DMS53 (cell line): ENCODE measurements at places on chromosomes 7 and 10.

DNA sequence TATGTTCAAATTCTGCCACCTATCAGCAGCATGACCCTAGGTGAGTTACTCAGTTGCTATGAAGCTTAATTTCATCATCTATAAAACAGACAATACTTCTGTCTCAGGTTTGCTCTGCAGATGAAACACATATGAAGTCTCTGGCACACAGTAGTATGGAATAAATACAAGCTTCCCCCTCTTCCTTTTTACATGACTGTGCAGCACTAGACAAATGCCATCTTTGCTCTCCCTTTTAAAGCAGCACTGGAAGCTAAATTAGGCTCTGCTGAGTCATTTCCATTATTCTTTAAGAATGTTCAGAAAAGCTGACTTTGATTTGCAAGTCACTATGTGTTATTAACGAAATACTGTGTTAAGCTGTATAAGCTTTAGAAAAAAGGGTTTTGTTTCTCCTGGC, 40.7 kb upstream of the ANAPC16 start:
- DNase-seq = no peak

- DNase-seq = peak; percentile 47
Observed at GRCh38 chr7:3200504-3200903, 100.5 kb upstream of the SDK1 start.

- DNase-seq = no peak
Observed at GRCh38 chr7:123729218-123729578, 19.6 kb downstream of the WASL start.

DNA sequence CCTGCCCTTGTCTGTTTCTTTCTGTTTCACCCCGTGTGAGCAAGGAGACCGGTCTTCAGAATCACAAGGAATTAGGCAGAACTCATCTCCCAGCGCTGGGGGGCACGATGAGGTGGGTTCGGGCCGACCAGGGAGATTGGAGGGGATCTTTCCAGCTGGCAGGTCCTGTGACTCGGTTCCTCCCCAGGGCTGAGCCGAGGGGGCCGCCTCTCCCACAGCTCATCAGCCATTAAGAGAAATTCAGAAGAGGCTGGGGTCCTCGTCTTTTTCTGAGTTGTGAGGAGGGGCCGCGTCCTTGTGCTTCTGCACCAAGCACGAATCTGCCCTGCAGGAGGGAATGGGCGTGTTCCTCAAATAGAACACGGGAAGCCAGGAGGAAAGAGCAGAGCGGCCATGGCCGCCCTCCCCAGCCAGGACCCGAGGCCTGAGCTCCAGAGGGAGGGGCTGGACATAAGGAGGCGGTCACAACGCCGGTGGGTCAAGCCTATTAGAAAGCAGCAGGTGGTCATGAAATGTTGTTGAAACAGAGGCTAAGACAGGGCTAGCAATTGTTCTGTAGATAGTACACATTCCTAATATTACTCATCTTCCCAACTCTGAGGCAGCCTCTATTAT, 125.3 kb downstream of the ADARB2 start:
- no peak for DNase-seq

DNA sequence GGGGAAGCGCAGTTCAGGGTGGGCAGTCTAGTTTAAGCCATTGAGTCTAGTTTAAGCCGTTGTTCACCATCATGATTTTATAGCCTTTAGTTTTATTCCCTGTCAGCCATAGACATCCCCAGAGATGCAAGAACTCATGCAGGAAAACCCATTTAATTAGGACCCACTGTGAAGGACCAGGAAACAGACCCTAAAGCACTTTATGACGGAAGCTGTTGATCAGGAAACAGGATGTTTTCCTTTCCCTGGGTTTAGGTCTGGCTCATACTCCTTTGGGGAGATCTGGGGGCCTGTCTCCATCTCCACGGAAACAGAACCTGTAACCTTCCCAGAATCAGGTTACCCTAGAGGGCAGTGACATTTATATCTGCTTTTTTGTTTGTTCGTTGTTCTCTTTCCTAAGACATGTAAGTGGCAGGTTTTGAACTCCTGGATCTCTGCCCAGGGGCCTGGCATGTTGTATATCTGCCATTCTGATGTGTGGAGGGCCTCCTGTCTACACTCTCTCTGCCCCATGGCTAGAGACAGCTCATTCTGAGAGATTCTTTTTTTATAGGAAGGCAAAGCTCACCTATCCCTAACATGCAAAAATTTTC, 657.2 kb upstream of the GALNT17 start:
- no peak for DNase-seq
